ENCODE measurements at places on chromosomes 7 and 10.

GRCh38 chr10:98097616-98098015, 36.8 kb upstream of the R3HCC1L start:
- no peak for DNase-seq

GRCh38 chr7:17640730-17641377, 299.4 kb downstream of the SNX13 start:
- DNase-seq, result no peak

- no peak for DNase-seq
Observed at GRCh38 chr7:116577320-116577871, 52.6 kb downstream of the CAV1 start.

DNA sequence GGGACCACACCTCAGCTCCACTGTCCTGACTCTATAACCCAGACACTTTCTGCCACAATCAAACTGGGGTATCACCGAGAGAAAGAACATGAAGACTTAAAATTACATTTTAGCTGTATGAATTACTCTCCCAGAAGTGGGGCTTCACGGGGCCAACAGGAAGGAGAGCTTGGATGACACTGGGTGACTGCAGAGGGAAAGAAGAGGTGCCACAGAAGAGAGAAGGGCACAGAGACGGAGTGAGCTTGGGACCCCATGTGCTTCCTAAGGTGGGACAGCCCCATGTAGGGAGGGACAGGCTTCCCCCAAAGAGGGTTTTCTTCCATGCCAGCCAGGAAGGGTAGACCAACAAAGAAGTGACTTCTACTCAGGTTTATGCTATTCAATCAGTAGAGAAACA, 162.0 kb upstream of the RHEB start:
- no peak for DNase-seq

DNA sequence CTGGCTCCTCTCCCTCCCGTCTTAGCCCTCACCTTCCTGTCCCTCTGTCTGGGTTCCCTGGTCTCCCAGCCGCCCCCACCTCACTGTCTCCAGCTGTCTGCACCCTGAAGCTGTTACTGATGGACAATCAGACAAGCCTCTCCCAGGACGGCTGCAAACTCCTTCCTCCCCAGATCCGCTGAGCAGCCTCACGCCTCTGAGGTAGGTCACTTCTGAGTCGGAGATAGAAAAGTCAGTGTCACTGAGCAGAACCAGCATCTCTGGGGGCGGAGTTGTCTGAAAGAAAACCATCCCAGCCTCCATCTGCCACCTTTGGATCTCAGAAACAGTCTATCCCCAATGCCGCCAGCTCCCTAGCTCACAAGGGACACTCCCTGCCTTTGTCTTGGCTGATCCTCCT, 27.4 kb downstream of the FAM241B start:
- DNase-seq, result no peak

- peak; percentile 31 for DNase-seq
Observed at GRCh38 chr7:2720024-2720423, 32.0 kb downstream of the AMZ1 start.

DNA sequence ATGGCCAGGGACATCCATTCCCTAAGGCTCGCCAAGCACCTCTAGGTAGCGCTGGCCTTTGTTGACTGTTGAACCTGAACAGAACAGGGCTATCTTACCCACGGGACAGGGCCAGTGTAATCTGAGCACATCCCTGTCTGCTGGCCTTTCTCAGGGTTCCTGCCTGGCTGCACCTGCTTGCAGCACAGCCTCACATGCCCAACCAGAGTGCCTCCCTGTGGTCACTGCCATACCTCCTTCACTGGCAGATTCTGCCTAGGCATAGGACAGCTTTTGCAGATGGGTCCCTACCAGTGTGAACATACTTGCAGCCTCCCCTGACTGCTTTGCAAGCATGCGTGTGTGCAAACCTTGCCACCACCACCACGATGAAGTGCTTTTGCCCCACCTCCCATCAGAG, 15.8 kb upstream of the LIPN start:
- DNase-seq, result no peak

DNA sequence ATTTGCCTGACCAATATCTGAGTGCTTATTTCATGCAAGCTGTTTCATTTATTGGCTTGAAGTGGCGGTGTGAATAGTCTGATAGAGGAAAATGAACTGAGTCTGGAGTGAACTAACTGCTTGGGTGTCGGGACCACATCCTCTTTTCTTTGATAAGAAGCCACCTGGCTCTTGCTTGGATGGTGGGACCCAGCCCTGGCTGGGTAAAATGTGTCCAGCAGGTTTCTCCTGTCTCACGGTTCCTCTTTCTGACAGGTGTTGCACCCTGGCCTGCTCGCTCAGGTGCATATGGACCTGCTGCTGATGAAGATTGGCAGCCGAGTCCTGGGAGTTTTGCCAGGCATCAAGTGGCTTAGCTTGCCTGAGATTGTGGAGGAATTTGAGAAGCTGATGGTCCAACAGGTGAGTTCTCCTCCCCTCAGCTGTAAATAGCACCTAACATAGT, 1.6 kb downstream of the ADCK2 start:
- no peak for DNase-seq

DNA sequence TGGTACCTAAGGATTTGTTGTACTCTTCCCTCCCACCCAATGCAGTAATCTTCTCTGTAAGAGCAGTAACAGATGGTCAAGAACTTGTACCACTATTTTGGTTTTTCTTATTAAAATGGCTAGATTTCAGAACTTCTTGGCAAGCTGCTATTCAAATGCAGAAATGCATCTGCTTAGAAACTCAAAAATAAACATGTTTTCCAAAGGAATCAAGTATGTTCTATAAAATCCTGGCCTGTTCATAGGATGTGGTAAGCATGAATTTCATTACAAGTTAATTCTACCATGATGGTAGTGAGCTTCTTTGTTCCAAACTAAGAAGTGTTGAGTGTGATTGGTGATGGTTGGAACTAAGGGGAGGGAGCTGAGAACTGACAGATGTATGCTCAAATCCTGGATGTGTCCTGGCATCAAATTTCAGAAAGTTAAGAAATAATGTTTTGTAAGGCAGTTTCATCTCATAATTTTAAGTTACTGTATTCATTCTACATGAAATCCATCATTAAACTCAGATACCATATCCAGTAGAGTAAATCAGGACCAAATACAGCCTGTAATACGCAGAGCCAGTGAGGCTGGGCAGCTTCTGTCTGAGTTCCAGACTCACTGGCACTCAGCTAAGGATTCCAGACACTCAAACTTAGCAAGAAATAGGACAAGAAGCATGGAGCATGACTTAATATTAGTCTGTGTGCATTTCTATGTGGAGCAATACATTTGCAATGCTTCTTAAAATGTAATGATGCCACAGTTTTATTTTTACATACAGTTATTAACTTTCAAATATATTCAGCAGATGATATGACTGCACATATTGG, 119.6 kb downstream of the TES start:
- DNase-seq, result no peak

GRCh38 chr7:17184805-17185689, 113.4 kb upstream of the AHR start:
- DNase-seq, result no peak

GRCh38 chr10:22649390-22649841, 65.0 kb downstream of the PIP4K2A start:
- DNase-seq, result no peak

DNA sequence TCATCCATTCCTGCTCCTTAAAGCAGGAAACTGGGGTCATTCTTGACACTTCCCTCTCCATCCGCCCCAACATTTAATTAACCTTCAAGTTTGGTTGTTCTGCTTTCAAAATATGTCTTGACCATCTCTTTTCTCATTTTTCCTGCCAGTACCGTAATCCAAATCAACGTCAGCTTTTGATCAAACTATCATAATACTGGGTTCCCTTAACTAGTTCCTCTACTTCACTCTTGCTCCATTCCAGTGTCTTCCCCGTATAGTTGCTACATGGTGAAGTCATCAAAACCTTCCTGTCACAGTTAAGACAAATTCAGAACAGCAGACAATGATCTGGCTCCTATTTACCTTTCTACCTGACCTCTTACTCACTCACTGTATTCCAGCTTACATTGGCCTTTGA, 6.6 kb upstream of the KLF14 start:
- no peak for DNase-seq

DNA sequence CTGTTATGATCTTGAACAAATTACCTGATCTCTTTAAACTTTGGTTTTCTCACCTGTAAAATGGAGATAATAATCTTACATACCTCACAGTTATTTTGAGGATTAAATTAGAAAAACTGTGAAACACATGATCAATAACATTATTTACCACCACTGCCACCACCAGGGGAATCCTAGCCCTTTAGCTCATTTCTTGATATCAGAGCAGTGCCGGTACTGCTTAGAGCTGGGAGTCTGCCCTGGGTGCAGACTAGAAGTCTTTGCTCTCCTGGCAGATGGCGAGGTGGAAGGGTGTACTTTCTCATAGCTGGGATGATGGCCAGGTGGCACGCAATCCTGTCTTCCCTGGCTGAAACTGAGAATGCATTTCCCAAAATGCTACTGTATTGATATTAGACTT, 12.7 kb upstream of the EFCAB10 start:
- no peak for DNase-seq

GRCh38 chr7:6128205-6128604, 97.0 kb downstream of the ANKRD61 start:
- DNase-seq, result no peak
